ENCODE measurements at places on chromosomes 3 and 15.
A peak's percentile ranks its signal among the peaks of the same experiment; 100 is the strongest.

GRCh38 chr3:5376761-5377160, 189.3 kb downstream of the EDEM1 start:
- no peak for DNase-seq

- DNase-seq, result no peak
Observed at GRCh38 chr3:188433521-188434150, 279.7 kb downstream of the LPP start.

DNA sequence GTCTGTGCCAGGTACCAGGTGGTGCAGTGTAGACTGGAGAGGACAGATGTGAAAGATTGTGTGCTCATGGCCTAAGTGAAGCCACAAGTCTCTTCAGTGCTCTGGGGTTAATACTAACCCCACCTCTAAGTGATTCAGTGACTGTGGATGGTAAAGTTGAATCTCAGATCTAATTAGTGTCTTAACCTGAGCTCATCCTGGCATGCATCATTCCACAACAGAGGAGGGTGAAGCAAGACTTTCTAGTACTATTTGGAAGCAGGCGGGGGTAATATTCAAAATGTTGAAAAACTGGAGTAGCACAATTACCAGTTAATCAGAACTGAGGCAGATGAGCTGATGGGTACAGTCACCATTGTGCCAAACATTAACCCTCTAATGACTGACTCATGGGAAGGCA, 2.8 kb upstream of the MESD start:
- no peak for DNase-seq

GRCh38 chr15:40549894-40550293, 14.9 kb downstream of the CCDC32 start:
- peak; percentile 69 for DNase-seq

- no peak for DNase-seq
Observed at GRCh38 chr15:27671819-27672437, 427.2 kb downstream of the OCA2 start.

DNA sequence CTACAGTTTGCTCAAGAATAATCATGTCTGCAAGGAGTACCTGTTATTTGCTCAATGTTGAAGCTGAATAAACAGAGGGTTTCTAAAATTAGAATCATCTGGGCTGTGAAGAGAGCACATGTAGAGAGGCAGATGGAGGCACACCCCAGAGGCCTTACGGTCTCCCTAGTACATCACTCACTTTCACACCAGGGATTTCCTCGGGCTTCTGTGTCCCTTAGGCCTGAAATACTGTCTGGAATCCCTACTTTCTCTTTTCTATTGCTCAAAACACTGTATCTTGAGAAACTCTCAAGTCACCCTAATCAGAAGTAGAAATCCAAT, 473.7 kb upstream of the ROBO2 start:
- DNase-seq, result no peak

DNA sequence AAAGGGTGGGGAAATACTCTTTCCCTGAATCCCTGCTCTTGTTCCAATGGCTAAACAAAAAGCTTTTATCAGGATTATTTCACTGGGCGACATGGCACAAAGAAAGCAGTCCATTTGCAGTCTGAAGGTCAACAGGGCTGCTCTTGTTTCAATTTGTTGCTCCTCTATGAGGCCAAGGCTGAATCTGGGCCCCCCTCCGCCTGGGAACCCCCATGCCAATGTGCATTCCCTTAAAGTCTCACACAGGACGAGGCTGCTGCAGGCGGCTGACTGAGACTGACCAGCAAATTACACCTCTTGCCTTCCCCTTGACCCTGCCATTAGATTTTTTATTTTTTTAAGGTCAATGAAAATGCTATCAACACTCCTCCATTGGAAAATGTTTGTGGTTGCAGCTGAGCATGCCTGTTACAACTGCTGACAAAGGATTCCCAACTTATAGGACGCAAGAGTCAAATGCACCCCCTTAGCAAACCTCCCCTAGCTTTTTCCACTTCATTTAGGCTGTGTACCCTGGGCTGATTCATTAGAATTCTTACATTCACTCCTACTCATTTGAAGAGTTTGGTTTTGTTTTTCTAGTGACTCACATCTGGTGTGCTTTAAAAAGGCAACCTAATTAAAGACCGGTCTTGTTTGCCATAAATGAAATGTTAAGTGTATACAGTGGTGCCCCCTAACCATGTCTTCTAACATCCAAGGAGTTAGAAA, 60.8 kb upstream of the ARHGEF3 start:
- DNase-seq, result no peak

DNA sequence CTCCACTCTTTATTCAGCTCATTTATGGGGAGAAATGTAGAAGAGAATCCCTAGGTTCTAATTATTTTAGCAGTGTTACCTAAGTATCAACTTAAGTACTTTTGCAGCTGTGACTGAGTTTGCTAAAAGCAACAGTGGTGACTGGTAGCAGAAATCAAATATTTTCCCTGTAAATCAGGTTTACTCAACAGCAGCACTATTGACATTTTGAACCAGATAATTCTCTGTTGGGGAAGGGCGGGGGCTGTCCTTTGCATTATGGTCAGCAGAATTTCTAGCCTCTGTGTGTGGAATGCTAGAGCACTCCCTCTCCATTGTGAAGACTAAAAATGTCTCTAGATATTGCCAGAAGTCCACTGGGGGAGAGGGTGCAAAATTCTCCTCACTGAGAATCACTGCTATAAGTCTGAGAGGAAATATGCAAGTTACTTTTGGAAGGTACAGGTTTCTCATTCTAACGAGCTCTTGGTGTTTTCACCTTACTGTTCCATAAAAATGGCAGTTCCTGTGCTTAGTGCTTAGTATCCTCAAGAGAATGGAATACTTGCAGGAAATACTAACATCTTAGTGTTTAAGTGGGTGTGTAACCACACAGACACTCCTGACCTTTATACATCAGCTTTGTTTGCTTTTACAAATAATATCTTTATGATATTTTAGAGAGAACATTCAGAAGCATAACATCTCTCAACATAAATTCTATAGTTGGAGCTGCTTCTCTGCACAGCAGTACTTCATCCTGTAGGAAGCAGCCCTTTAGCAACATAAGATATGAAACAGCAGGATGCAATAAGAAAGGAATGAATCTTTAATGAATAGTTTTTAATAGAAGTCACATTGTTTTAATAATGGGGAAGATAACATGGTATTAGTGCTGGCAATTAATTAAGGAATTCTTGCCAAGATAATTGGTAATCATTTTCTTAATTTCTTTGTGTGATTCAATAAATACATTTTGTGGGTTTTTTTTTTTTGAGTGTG, 246.5 kb upstream of the GOLIM4 start:
- DNase-seq, result no peak

GRCh38 chr3:123365450-123366143, 83.3 kb downstream of the ADCY5 start:
- peak; percentile 12 for DNase-seq

DNA sequence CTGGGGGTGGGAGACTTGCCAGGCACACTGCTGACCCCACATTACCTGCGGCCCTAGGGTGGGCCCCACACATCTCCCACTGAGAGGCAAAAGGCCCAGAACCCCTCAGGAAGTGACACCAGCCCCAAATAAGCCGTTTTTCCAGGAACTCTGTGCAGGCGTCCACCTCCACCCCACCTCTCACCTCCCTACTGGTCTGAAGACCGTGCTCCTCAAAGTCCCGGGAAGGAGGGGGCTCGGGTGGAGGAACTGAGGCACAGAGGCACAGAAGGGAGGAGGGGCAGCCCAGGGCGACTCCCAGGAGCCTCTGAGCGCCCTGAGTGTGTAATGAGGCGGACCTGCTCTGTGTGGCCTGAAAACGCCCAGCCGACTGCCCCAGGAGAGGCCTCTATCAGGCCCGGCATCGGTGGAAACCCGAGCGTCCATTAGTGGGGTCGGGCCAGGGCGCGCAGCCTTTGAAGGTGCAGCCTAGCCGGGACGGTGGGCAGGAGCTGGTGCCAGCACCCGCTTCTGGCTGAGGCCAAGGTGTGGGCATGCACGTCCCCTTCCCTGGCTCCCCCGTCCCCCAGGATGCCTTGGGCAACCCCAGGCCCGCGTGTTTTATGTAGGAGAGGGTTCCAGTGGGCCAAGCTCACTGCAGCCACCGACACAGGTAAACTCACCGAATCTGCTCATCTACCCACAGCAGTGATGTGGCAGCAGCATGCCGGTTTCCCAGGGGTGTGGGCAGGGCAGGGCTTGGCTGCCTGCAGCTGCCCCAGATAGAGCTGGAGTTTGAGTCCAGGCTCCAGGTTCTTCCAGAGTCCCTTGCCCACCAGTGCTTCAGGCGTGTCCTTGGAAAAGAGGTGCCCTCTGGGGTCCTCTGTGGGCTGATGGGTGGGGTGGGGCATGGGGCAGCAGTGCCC, 55.8 kb downstream of the DNAJB8 start:
- DNase-seq, result no peak

DNA sequence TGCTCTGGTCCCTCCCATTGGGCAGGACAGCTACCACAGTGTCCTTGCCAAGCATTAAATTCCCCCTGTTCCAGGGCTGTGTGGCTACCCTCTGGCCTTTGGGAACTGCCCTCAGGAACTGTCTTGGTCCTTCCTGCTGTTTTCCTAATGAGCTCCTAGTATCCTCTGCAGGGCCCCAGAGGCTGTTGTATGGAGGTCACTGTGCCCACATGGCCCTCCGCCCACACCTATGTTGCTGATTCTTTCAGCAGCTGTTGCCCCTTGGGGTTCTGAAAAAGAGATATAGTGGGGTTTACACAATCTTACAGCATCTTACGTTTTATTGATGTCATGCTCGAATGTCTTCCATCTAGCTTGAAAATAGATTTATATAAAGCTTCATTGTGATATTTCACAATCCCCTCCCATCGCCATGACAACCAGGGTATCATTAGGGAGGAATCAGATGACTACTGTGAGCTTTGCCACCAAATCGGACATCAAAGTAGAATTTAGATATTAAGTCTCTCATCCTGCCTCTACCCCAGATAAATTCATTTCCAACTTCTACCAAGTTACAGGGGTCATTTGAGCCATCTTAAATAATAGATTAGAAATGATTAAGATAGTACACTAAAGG, 97.1 kb upstream of the NR2E3 start:
- no peak for DNase-seq

DNA sequence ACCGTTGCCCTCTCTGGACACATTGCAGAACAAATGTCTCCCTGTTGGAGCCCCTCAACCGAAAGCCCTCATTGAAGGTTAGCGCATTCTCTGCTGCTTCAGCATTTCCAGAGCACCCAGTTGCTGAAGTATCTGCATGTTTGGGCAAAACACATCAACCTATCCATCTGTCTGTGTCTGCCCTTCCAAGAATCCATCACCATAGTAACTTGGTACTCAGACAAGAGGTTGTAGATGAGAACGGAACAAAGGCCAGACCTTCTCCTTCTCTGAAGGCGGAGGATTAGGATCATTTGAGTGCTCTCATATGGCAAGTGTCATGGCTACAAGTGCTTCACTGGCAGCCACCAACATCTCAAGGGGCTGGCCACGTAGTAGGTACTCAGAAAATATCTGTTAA, 23.1 kb upstream of the RHO start:
- no peak for DNase-seq

DNA sequence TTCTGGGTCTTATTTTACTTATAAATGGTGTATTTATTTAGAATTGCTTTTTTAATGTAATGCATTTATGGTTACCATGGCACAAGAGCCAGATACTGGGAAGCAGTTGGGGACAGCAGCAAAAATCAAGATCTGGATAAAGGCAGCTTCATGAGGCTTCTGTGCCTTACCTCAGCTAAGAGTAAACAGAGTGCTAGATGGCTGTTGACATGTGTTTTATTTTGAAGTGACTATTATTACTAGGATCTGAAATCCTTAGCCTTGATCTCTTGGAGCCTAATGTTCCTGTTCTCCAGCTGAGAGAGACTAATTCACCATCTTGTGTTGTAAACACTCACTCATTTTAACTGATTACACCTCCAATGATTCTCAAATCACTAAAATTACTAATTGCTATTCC, 317.8 kb downstream of the LPP start:
- no peak for DNase-seq

GRCh38 chr3:117630469-117630868, 920.9 kb downstream of the TUSC7 start:
- no peak for DNase-seq

GRCh38 chr3:4065554-4065953, 237.6 kb upstream of the SETMAR start:
- no peak for DNase-seq

- DNase-seq, result no peak
Observed at GRCh38 chr15:85116925-85117646, 135.4 kb downstream of the PDE8A start.

DNA sequence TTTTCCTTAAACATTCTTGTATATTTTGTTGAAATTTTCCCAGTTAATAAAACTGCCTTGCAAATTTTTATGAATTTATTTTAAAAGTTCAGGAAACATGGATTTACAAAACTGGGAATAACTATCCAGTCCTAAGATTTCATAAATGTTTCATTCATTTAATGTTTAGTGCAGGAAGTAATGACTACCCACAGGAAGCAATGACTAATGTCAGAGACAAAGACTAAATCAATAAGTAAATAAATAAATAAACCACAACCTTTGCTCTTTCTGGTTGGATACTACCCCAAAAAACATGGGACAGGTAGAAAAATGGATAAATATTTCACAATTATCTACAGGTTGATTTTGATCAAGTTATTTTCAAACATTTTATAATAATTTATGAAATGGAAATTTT, 48.8 kb upstream of the TMCO5A start:
- no peak for DNase-seq

- DNase-seq, result no peak
Observed at GRCh38 chr15:77071305-77072223, 655 bp upstream of the TSPAN3 start.

GRCh38 chr3:129690406-129690805, 83.9 kb upstream of the PLXND1 start:
- peak; percentile 37 for DNase-seq

- no peak for DNase-seq
Observed at GRCh38 chr3:167575000-167575600, 78.6 kb downstream of the WDR49 start.

- DNase-seq, result no peak
Observed at GRCh38 chr3:59502806-59503205, 453.0 kb upstream of the CFAP20DC start.

Measured in hematopoietic multipotent progenitor cell treated with erythropoietin and hydrocortisone succinate and interleukin-3 and kit ligand, for 15 days (in vitro differentiated cells).